ENCODE measurements at places on chromosomes 7 and 10.

DNA sequence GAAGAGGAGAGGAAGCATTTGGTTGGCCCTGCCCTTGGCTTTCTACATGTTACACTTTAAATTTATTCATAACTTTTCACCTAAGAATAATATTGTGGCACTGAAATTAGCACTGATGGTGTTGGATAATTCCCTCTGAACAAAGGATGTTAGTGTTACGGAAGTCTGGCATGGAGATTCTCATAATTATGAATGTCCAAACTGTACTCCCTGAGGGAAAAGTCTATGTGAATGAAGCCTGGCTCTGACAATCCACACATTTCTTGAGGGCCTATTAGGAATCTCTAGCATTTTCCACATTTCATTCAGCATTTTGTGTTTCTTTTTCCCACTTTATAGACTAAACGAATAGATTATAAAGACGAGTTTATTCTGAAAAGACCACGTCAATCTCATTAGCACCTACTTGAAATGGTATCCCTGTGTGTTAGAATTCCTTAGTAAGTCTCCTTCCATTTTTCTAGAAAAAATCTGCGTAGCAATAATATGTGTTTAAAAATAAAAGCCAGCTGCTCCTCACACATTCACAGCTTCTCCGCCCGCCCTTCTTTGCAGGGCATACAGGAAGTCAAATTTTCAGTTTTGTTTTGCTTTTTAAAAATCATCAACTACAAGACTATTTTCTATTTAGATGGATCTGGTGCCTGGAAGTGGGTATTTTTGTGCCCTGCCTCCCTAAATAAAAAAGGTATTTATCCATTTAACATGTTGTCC is 131.8 kb upstream of the PALS2 start:
- ATAC-seq, result no peak
- no peaks in the 10 kb centered on the region for H3K27me3 ChIP-seq
- H3K4me1 ChIP-seq, result no peaks in the 10 kb centered on the region

GRCh38 chr7:148622887-148623585 is 32.5 kb downstream of the C7orf33 start:
- H3K27me3 ChIP-seq, result peaks cover 2% of the 10 kb centered on the region
- no peak for ATAC-seq
- no peaks in the 10 kb centered on the region for H3K4me1 ChIP-seq
- H3K4me3 ChIP-seq, result no peak overlapping the region
- H3K27ac ChIP-seq, result no peak overlapping the region

DNA sequence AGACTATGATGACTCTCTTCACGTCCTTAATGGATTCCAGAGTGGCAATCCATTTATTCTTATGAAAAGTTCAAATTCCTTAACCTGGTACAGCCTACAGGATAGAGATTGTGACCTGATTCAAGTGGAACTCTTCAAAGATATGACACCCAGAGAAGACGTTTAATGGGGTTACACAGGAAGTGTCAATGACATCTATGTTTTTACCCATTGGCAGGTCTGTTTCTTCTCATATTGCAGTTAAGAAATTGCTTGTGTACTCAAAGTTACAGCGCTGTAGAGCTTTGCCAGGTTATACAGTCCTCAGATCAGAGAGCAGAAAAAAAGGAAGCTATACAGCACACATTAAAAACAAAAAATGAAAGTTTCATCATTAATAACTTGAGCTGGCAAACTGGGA is 367.4 kb downstream of the THSD7A start:
- H3K36me3 ChIP-seq, result no peaks in the 10 kb centered on the region
- H3K27me3 ChIP-seq, result no peaks in the 10 kb centered on the region
- no peak overlapping the region for H3K4me3 ChIP-seq
- no peak for ATAC-seq

GRCh38 chr7:30920021-30920583 is 8.4 kb downstream of the AQP1 start:
- no peaks in the 10 kb centered on the region for H3K27me3 ChIP-seq
- H3K4me1 ChIP-seq, result peaks cover 48% of the 10 kb centered on the region
- ATAC-seq, result no peak
- no peak overlapping the region for H3K4me3 ChIP-seq

- no peak overlapping the region for H3K27ac ChIP-seq
- H3K27me3 ChIP-seq, result no peaks in the 10 kb centered on the region
- no peak overlapping the region for H3K4me3 ChIP-seq
- no peak for ATAC-seq
Observed at GRCh38 chr10:90148116-90148855, 446.9 kb downstream of the KIF20B start.

DNA sequence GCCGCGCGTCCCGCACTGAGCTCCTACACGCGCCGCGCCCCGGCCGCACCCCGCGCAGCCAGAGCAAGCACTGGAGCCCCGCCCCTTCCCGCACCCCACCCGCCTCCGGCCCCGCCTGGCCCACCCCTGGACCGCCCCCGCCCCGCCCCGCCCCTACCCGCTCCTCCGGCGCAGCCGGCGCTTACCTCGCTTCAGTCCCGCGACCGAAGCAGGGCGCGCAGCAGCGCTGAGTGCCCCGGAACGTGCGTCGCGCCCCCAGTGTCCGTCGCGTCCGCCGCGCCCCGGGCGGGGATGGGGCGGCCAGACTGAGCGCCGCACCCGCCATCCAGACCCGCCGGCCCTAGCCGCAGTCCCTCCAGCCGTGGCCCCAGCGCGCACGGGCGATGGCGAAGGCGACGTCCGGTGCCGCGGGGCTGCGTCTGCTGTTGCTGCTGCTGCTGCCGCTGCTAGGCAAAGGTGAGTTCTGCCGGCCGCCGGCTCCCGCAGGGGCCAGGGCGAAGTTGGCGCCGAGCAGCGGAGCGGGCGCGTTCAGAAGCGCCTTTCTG is at the start of gene RET:
Gene RET, plus strand, starts transcription at position 194 of the 545 bp plus-strand sequence. Its CDS starts 190 bp downstream, at position 384.
- peaks cover 98% of the 10 kb centered on the region for H3K27me3 ChIP-seq
- H3K4me1 ChIP-seq, result peaks cover 25% of the 10 kb centered on the region
- H3K4me3 ChIP-seq, result peak within 1 kb of the TSS; percentile 54
- no peak for ATAC-seq
- no peaks in the 10 kb centered on the region for H3K36me3 ChIP-seq

DNA sequence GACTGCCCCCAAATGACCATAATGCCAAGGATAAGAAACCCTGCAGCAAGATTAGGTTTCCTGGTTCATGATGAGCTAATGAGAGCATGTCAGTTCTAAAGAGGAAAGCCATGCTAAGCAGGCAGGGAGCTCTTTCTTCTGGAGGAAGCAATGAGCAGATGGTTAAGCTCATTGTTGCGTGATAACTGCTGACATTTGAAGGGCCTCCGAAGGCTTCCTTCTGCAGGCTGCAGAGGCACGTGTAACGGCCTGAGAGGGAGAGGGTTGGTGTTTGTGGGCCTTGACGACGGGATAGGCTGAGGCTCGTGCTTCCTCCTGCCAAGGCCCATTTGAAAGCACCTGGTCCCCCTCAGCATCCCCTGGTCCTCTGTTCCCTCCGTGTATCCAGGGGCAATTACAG is 63.5 kb upstream of the BTBD16 start:
- peaks cover 33% of the 10 kb centered on the region for H3K36me3 ChIP-seq
- ATAC-seq, result no peak
- H3K27ac ChIP-seq, result no peak overlapping the region
- H3K4me1 ChIP-seq, result peaks cover 27% of the 10 kb centered on the region
- H3K4me3 ChIP-seq, result no peak overlapping the region

GRCh38 chr10:25556457-25556856 is 377.6 kb upstream of the MYO3A start:
- no peaks in the 10 kb centered on the region for H3K4me1 ChIP-seq
- no peak for ATAC-seq
- H3K4me3 ChIP-seq, result no peak overlapping the region
- H3K36me3 ChIP-seq, result no peaks in the 10 kb centered on the region
- H3K27me3 ChIP-seq, result no peaks in the 10 kb centered on the region

GRCh38 chr7:15087771-15088170 is 185.2 kb upstream of the DGKB start:
- ATAC-seq, result no peak
- H3K4me1 ChIP-seq, result no peaks in the 10 kb centered on the region
- no peak overlapping the region for H3K27ac ChIP-seq
- no peak overlapping the region for H3K4me3 ChIP-seq
- H3K27me3 ChIP-seq, result no peaks in the 10 kb centered on the region

DNA sequence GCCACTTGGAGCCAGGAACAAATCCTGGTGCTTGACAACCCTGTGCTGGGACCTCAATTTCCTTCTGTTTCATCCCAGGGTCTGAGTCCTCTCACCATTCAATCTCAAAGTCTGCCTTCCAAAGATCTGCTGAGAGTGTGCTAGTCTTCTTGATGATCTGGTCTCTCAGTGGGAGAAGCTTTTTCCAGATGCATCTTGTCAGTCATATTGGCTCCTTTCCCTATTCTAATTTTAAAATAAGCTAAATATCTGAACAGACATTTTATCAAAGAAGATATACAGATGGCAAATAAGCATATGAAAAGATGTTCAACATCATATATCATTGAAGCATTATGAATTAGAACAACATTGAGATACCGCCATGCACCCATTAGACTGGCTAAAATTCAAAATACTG is 469.3 kb downstream of the NEBL start:
- H3K27me3 ChIP-seq, result no peaks in the 10 kb centered on the region
- no peaks in the 10 kb centered on the region for H3K4me1 ChIP-seq
- ATAC-seq, result no peak
- no peaks in the 10 kb centered on the region for H3K36me3 ChIP-seq

DNA sequence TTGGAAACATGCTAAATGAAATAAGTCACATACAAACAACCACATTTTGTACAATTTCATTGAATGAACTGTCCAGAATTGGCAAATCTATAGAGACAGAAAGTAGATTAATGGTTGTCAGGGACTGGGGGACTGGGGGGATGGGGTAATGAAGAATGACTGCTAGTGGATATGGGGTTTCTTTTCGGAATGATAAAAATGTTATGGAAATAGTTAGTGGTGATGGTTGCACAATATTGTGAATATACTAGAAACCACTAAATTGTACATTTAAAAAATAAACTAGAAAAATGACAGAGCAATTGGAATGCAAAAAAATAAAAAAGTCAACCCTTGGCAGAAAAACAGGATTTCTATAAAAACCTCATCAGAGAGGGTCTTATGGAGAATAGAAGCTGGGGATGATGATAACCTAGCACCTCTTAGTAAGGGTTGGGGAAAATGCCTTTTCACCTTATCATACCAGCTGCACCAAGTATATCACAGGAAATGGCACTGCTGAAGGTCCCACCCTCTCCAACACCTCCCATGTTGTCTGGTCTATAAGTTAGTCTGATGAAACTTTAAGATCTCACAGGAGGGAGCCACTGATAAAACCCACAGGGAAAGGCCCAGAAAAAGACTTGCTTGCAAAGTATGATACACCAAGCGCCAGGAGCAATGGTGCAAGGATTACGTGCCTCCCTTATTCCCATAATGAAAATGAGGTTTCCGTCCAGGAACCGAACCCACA is 23.1 kb upstream of the JAZF1 start:
- H3K36me3 ChIP-seq, result no peaks in the 10 kb centered on the region
- no peak overlapping the region for H3K27ac ChIP-seq
- no peaks in the 10 kb centered on the region for H3K4me1 ChIP-seq
- no peaks in the 10 kb centered on the region for H3K27me3 ChIP-seq
- no peak overlapping the region for H3K4me3 ChIP-seq
- no peak for ATAC-seq

DNA sequence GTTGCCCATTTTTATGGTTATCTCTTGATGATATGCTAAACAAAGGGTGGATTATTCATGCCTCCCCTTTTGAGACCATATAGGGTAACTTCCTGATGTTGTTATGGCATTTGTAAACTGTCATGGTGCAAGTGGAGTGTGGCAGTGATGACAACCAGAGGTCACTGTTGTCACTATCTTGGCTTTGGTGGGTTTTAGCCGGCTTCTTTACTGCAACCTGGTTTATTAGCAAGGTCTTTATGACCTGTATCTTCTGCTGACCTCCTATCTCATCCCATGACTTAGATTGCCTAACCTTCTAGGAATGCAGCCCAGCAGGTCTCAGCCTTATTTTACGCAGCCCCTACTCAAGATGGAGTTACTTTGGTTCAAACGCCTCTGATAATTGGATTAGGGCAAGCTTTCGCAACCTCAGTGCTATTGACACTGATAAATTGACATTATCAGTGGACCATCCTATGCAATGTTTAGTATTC is 36.9 kb downstream of the BAG3 start:
- no peak for ATAC-seq
- no peaks in the 10 kb centered on the region for H3K27me3 ChIP-seq
- H3K36me3 ChIP-seq, result no peaks in the 10 kb centered on the region
- H3K4me1 ChIP-seq, result no peaks in the 10 kb centered on the region

DNA sequence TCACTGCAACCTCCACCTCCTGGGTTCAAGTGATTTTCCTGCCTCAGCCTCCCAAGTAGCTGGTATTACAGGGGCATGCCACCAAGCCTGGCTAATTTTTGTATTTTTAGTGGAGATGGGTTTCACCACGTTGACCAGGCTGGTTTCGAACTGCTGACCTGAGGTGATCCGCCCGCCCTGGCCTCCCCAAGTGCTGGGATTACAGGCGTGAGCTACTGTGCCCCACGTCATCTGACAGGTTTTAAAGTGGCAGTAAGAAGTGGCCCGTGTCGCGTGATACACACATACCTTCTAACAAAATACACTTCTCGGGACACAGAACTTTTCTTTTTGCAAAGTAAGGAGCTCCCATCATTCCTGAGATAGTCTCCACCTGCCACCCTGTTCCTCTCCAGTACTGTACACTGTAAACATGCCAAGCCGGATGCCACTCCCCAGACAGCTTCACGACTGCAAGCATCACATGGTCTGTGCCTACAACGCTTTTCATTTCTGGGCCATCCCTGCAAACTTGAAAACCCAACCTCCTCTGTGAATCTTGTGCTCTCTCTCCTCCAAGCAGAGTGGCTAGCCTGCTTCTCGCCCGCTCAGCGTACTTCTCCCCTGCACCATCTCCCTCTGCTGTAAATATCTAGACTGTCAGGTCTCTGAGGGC is 256.3 kb upstream of the KLF14 start:
- H3K27me3 ChIP-seq, result no peaks in the 10 kb centered on the region
- H3K36me3 ChIP-seq, result no peaks in the 10 kb centered on the region

- peak overlapping the region; percentile 38 for H3K27ac ChIP-seq
- peaks cover 82% of the 10 kb centered on the region for H3K4me1 ChIP-seq
- H3K4me3 ChIP-seq, result no peak overlapping the region
- H3K36me3 ChIP-seq, result no peaks in the 10 kb centered on the region
- H3K27me3 ChIP-seq, result no peaks in the 10 kb centered on the region
Observed at GRCh38 chr10:99981581-99982199, 28.1 kb downstream of the DNMBP start.

GRCh38 chr10:92184977-92185376 is 105.9 kb downstream of the CPEB3 start:
- no peak overlapping the region for H3K4me3 ChIP-seq
- ATAC-seq, result no peak
- H3K36me3 ChIP-seq, result no peaks in the 10 kb centered on the region
- no peaks in the 10 kb centered on the region for H3K4me1 ChIP-seq
